ENCODE measurements at places on chromosomes 3 and 15. TPM values are rescaled to one million over a fixed set of nuclear protein-coding genes. Genes with fewer than 3 reads are reported as not detected.

GRCh38 chr3:11953350-11953749 lies 50.8 kb upstream of the SYN2 start:
- no peak for DNase-seq
- no peak overlapping the region for H3K27ac ChIP-seq
- H3K27me3 ChIP-seq: peaks cover 17% of the 10 kb centered on the region
- no peaks in the 10 kb centered on the region for H3K4me1 ChIP-seq

- peak overlapping the region; percentile 68 for H3K4me3 ChIP-seq
- peaks cover 19% of the 10 kb centered on the region for H3K4me1 ChIP-seq
- no peak for DNase-seq
- peak overlapping the region; percentile 72 for H3K27ac ChIP-seq
- no peaks in the 10 kb centered on the region for H3K36me3 ChIP-seq
Measured at GRCh38 chr3:142027300-142027699, 122.0 kb downstream of the TFDP2 start.

Gene HCLS1
- 312 TPM for total RNA-seq

Gene GLDN
- total RNA-seq: not detected

DNA sequence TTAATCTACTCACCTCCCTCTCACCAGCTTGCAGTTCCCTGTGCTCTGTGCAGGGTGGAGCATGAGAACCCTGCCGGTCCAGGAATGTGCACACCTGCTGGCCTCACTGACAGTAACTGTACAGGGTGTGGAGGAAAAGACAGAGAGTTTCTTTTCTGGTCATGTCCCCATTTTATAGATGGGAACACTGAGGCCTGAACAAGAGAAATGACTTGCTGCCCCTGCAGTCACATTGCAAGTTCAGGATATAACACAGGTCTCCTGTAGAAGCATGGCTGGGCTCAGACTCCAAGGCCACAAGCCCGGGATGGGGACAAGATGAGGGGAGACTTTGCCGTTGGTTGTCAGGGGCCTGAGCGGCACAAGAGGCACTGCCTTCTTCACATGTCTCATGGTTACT lies 23.3 kb downstream of the SLC28A1 start:
- H3K4me3 ChIP-seq: no peak overlapping the region
- H3K36me3 ChIP-seq: no peaks in the 10 kb centered on the region
- H3K27ac ChIP-seq: no peak overlapping the region

- no peak overlapping the region for H3K27ac ChIP-seq
- H3K4me1 ChIP-seq: peaks cover 21% of the 10 kb centered on the region
- peaks cover 8% of the 10 kb centered on the region for H3K36me3 ChIP-seq
- H3K27me3 ChIP-seq: no peaks in the 10 kb centered on the region
- DNase-seq: peak; percentile 100
- no peak overlapping the region for H3K4me3 ChIP-seq
Measured at GRCh38 chr3:120094776-120095225, 554 bp upstream of the GSK3B start.

DNA sequence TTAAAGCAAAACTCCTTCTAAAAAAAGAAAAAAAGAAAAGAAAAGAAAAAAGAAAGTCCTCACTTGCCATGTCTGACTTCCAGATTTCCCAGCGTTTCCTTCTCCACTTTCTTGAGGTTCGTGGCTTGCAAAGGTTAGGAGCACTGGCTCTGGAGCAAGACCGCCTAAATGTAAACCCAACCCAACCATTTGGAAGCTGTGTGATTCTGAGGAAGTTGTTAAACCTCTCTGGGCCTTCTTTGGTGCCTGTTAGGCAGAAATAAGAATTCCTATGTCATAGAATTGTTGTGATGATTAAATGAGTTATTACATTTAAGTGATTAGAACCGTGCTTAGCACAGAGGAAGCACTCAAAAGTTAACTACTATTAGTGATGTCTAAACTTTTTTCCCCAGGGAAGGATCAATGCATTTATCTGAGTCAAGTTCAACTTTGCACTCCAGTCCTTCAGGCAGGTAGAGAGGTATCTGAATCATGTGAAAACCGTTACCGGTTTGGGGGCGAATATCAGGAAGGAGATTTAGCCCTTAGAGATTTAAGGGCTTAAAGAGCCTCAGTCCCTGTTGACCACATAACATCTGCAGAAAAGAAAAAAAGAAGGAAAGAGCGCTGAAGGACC lies 78.3 kb upstream of the HES1 start:
- DNase-seq: no peak
- H3K36me3 ChIP-seq: no peaks in the 10 kb centered on the region
- H3K4me3 ChIP-seq: peak overlapping the region; percentile 23
- H3K27ac ChIP-seq: no peak overlapping the region
- peaks cover 7% of the 10 kb centered on the region for H3K4me1 ChIP-seq

DNA sequence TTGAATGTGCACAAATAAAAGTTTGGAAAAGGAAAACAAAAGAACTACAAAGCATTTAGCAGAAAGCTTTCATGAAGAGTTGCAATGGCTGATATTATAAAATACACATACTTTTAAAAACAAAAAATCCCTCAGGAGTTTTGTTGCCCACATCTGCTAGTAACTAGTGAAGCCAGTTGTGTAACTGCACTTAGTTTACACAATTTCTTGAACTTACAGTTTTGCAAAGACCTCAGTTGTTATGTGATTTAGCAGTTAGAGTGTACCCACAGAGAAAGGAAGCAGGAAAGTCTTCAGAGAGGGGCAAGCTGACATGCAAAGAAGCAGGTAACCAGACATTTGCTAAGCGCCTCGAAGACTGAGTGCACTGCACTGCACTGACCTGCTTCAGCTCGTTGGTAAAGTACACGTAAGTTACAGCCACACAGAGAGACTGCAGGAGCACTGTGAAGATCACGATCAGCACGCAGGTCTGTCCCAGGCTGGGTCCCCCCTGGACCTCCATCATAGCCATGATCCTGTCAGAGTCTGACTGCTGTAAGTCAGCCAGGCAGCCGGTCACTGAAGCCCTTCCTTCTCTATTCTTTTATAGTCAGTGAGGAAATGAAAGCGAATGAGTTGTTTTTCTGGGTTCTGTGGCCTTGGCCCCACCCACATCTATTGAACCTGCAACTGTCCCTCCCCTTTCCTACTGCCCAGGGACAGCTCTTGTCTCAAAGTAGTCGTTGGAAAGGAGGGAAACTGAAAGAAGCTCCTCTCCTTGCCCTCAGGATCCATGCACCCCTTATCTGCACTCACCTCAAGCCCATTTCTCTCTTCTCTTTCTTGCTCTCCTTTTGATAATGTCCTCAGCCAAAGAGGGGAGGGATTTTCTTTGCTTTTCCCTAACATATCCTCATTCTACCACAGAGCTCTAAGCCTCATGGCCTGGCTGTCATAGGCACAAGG lies at the start of gene TNFSF10:
Gene TNFSF10, minus strand, starts transcription at position 560 of the 948 bp plus-strand sequence. Its CDS starts 46 bp downstream, at position 514.
- H3K27me3 ChIP-seq: no peaks in the 10 kb centered on the region
- peak within 1 kb of the TSS; percentile 98 for H3K27ac ChIP-seq
- peaks cover 52% of the 10 kb centered on the region for H3K36me3 ChIP-seq
- peak; percentile 93 for DNase-seq

DNA sequence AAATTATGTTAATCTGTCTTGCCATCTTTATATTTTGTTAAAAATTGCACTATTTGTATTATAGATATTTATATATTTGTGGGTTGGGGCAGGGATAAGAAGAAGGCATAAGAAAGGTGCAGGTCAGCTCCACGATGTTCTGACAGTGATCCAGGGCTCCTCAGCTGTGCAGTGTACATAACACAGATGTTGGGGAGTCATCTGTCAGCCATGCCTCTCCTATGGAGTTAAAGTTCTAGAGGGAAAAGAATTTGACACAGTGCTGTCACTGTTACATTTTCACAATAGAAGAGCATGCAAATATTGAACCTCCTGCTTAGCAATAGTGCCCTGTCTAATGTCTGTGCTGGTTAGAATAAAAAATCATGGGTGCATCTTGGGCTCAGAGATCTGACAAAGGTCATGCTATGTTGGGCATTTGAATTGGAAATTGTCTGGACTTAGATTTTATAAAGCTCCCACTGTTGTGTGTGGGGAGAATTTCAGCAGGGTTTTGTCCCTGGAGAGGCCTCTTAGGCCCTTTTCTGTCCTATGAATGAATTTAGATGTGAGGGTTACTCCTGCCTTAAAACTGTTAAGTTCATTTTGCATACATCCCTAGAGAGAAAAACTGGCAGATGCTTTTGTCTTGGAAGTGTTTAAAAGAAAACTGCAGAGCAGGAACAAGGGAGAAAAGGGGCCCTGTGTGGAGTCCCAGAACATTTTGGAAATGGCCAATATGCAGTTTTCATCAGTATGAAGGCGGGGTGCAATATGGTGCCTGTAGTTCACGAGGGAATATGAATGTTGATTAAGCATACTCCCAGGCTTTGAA lies 20.4 kb downstream of the CDIN1 start:
- no peak overlapping the region for H3K27ac ChIP-seq
- no peak for DNase-seq
- H3K4me3 ChIP-seq: no peak overlapping the region
- no peaks in the 10 kb centered on the region for H3K36me3 ChIP-seq
- H3K27me3 ChIP-seq: no peaks in the 10 kb centered on the region

Gene PLSCR5
- total RNA-seq: not detected

DNA sequence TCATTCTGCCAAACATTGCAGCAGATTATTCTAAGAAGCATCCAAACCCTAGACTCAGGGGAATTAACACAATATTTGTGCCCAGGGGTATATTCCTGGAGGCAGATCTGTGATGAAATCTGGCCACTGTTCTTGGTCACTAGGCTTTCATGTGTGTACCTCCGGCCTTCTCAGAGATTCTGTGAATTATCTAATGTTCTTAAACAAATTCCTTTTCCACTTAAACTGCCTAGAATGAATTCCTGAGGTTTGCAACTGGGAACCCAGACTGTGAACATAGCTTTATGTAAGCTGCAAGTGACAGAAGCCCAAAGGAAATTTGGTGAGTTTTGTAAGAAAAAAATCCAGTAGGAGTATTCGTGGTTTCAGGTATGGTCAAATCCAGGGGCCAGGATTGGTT lies 20.7 kb upstream of the CTNNB1 start:
- no peak overlapping the region for H3K4me3 ChIP-seq
- no peak for DNase-seq
- H3K27ac ChIP-seq: no peak overlapping the region
- no peaks in the 10 kb centered on the region for H3K36me3 ChIP-seq

DNA sequence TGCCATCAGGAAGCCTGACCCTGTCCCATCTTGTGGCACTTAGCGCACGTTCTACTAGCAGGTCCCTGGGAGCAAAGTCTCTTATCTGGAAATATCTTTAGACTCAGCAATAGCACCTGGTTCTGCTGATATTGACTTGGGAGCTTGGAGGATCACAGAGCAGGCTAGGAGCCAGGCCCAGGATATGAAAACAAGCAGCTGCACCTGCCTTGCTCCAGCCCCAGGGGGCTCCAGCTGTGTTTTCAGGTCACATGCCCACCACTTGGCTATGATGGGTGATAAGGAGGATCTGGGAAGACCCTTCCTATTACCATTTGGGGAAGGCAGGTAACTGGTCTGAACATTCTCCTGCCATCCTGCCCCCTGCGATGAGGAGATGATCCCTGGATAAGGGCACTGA lies 87.8 kb downstream of the C3orf70 start:
- no peak overlapping the region for H3K4me3 ChIP-seq
- H3K4me1 ChIP-seq: no peaks in the 10 kb centered on the region
- H3K27ac ChIP-seq: no peak overlapping the region
- peaks cover 3% of the 10 kb centered on the region for H3K27me3 ChIP-seq
- no peak for DNase-seq

- H3K27me3 ChIP-seq: peaks cover 21% of the 10 kb centered on the region
- no peaks in the 10 kb centered on the region for H3K4me1 ChIP-seq
- DNase-seq: no peak
- H3K4me3 ChIP-seq: no peak overlapping the region
Measured at GRCh38 chr15:62788224-62788623, 254.3 kb upstream of the TPM1 start.

DNA sequence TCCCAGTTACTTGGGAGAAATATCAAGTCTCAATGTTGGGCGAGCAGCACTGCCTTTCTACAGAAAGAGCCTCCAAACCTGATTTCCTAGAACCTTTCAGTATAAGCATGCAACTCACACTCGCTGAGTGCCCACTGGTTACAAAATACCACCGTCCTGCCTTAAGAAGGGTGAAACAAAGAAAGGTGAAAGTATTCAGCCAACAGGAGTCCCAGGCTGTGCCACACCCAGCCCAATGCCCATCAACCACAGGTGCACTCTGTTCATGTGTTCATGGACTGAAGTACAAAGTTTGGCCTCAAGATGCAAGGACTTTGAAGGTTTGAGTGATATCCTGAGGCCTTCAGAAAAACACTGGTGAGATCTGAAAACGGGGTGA lies 34.0 kb downstream of the IL17RD start:
- peaks cover 23% of the 10 kb centered on the region for H3K27me3 ChIP-seq
- no peak overlapping the region for H3K27ac ChIP-seq
- peaks cover 6% of the 10 kb centered on the region for H3K4me1 ChIP-seq
- no peaks in the 10 kb centered on the region for H3K36me3 ChIP-seq
- DNase-seq: no peak

Gene WDR93
- not detected for total RNA-seq

Gene CHAC1
- 8.3 TPM for total RNA-seq

DNA sequence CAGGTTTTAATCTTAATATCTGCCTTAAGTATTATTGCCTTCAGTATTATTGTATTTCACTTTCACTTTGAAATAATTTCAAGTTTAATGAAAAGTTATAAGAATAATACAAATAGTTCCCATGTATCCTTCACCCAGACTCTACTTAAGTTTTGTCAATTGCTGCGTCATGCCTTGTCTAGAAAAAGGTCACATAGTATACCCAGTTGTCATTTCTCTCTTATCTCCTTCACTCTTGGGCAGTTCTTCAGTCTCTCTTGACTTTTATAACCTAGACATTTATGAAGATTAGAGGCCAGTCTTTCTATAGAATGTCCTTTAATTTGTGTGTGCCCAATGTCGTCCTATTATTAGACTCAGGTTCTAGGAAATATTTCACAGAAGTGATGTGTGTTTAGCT lies 367.7 kb downstream of the LSAMP start:
- no peak for DNase-seq
- H3K4me1 ChIP-seq: no peaks in the 10 kb centered on the region
- H3K27me3 ChIP-seq: no peaks in the 10 kb centered on the region
- H3K27ac ChIP-seq: no peak overlapping the region
- H3K4me3 ChIP-seq: no peak overlapping the region
- H3K36me3 ChIP-seq: no peaks in the 10 kb centered on the region

DNA sequence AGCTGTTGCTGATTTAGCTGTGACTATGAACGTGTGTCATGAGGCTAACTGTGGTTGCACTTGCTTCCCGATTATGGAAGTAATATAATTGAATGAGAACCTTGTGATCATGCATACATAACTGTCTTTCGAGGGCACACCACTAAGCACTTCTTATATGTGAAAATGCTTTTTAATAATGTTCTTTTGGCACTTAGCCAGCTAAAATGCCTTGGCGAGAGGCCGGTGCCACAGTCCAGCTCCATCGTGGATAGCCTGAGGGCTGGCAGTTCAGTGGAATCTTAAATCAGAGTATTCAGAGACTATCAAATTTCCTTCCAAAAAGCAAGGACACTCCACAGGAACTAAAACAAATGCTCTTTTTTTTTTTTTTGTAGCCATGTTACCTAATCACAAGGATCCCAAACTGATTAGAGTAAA lies 161.6 kb upstream of the FRMD4B start:
- no peaks in the 10 kb centered on the region for H3K36me3 ChIP-seq
- H3K4me3 ChIP-seq: no peak overlapping the region

GRCh38 chr15:92900731-92901071 lies 577 bp downstream of the CHD2 start:
- peak overlapping the region; percentile 79 for H3K4me3 ChIP-seq
- H3K36me3 ChIP-seq: peaks cover 70% of the 10 kb centered on the region
- peak overlapping the region; percentile 100 for H3K27ac ChIP-seq
- no peaks in the 10 kb centered on the region for H3K27me3 ChIP-seq

Measured in activated CD8-positive, alpha-beta memory T cell treated with anti-CD3 and anti-CD28 coated beads, Interleukin-2, amount 10 ng/mL, durations not matched to agents 7 days and 5 days (primary cell).